ENCODE measurements at places on chromosomes 2 and 18.

- no peak for DNase-seq
Measured at GRCh38 chr2:65471409-65471808, 39.0 kb upstream of the SPRED2 start.

GRCh38 chr2:104904889-104905288 lies 51.0 kb downstream of the POU3F3 start:
- DNase-seq = no peak

DNA sequence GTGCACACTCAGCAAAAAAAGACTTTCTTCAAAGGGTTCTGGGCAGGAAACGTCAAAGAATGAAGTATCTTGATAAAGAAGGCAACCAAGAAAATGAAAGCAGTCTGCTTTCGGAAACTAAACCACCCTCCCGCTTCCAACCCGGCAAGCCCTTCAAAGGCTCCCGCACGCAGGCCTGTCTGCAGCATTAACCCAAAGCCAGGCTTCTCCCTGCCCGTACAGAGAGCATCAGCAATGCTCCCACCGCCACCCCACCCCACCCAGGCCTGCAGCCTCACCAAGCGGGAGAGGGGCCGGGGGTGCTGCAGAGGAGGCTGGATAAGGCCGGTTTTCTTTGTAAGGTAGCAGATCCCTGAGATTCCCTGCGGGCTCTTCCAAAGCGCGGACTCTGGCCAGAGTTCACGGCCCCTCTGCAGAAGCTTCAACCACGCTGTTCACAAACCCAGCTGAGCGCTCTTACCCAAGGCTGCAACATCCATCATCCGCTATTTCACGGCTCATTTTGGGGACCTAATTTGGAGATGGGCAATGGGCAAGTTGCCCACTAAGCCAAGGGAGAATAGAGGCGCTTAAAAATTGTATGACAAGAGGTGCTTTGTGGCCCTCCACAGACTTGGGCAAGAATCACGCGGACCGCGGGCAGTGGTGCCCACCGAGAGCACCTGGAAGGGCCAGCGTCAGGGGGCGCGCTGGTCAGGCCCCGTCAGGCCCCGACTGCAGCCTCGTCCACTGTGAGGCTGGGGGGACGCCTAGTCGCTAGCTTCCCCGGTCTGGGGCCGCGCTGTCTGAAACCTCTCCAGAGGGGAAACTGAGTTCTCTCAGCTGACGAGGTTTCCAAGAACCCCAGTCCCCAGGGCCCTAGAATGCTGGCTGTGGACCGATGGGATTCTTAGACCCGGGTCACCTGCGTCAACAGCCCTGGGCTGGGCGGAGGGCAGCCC lies 225.4 kb upstream of the ID2 start:
- DNase-seq = peak; percentile 42

DNA sequence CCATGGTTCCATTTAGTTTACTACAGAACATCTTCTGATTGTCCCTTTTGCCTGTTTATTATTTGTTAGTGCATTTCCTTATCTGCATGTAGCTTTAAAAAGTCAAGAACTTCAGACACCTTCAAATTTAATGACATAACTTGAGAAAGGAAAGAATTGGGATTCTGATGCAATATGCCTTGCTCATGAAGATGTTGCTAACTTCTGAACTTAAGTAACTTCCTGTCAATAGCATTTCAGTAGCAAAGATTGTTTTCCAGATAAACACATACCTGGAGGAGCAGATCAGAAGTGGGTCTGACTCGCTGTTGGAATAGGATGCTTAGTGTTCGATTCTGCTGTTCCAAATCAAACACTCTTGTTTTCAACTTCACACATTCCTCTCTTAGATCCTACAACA lies 190.2 kb upstream of the LYPD1 start:
- DNase-seq = no peak

DNA sequence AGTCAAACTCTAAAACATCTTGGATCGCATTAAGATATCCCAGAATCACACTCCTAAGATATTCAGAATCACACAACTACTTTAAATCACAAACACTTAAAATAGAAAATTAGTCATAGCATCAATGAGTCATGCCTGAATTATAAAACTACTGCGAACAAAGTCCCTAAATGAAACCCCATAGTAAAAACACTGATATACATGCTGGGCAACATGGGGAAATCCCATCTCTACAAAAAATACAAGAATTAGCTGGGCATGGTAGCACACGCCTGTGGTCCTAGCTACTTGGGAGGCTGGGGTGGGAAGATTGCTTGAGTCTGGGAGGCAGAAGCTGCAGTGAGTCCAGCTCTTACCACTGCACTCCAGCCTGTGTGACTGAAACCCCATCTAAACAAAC lies 101.7 kb downstream of the COBLL1 start:
- no peak for DNase-seq

DNA sequence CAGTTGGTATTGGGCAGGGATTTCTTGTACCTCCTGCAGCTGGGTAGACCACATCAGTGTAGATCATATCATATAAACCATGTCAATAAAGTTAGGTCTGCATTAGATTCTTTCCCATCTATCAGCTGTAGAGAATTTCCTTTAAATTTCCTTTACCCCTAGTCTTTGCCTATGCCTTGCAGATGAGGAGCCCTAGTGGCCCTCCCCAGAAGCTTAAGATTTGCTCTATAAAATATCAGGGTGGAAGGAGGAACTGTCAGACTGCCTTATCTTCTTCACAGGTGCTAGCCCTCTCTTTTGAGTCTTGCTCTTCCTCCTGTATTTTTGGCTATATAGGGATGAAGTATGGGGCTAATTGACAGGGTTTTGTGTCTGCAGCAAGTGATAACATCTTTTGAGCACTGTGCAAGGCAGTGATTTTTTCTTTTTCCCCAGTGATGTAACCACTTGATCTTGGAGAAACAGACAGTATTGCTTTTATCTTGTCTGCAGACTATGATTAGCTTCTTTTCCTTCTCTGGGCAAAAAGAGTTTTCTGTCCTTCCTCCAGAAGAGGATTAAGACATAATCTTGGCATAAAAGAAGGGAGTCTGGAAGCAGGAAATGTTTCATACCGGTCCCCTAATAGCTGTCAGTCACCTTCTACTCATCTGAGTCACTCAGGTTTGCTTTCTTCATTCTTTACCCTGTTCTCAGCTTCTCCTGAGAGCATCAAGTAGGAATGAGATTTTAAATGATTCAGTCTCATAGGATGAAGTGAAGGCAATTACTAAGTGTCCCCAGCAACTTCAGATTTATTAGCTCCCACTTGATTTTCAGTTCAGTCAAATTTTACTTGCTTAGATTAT lies 286.4 kb downstream of the CDH19 start:
- no peak for DNase-seq

All from activated T-cell treated with anti-CD3 and anti-CD28 coated beads for 48 hours (primary cell).